ENCODE measurements at places on chromosomes 12 and 14.

DNA sequence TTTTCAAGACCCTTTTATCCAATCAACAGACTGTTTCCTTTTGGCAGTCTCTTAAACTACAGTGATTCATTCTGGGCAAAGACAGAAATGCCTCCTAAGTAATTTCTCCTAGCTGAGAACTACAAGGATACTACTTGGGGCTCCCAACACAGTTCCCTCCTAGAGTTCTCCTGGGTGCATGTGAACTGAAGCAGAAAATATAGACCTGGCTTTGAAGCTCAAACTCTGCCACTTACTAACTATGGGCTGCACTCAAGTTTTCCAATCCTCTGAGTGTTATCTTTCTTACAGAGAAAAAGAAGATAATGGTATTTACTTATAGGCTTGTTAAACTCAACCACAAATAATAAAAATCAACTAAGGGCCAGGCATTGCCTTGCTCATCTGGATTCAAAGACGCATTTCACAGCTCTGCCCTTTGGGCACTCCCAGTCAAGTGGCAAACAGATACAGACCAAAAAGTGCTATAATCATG, 97.6 kb downstream of the EFCAB11 start:
- no peaks in the 10 kb centered on the region for H3K36me3 ChIP-seq
- no peaks in the 10 kb centered on the region for H3K4me1 ChIP-seq
- no peak overlapping the region for H3K27ac ChIP-seq
- H3K4me3 ChIP-seq, result no peak overlapping the region
- DNase-seq, result no peak

DNA sequence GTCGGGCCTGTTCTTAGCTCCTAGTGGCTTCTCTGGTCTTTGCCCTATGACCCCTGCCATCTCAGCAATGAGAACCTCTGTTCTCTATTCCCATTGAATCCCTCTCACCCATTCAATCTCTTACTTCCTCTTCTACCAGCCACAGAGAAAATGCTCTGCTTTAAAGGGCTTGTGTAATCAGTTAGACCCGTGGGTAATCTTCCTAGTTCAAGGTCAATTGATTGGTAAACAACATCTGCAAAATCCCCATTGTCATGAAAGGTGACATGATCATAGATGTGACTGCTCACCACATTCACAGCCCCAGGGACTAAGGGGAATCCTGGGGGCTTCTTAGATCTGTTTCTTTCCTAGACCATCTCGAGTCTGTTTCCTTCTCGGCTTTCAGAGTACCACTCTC, 7.2 kb upstream of the CCDC197 start:
- no peaks in the 10 kb centered on the region for H3K27me3 ChIP-seq
- DNase-seq, result no peak
- no peak overlapping the region for H3K4me3 ChIP-seq
- H3K27ac ChIP-seq, result no peak overlapping the region
- H3K4me1 ChIP-seq, result peaks cover 9% of the 10 kb centered on the region

DNA sequence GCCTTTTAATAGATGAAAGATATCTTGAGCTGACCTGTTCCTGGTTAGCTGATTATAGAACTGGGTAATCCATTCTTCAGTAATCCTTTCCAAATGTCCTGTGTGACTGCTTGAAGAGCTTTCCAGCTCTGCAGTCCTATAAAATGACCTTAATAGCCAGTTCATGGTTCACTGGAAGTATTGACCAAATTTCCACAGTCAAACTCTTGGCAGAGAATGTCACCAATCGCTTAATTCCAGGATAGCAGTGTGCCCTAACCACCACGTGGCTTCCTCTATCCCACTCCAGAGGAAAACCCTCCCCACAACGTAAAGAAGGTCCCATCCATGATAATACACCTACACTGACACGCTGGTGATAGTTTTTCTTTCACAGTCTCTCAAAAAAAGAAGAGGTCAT, 17.4 kb downstream of the PRKAB1 start:
- H3K4me3 ChIP-seq, result no peak overlapping the region
- H3K27ac ChIP-seq, result no peak overlapping the region
- DNase-seq, result no peak
- H3K36me3 ChIP-seq, result peaks cover 6% of the 10 kb centered on the region
- H3K27me3 ChIP-seq, result no peaks in the 10 kb centered on the region

DNA sequence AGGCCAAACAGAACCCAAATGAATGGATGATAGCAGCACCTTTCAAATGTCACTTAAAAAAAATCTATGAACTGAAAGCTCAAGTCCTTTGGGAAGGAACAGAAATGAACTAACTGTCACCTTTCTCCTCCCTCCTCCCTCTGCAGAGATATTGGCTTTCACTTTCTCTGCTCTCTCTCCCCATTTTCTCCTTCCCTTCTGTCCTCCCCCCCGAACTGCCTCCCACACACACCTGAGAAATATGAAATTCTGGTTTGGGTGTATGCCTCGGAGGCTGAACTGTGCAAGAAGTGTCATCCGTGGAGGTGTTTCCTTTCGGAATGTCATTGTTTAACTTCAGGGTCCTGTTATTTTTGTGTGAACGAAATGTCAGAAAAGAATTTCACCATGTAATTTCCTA, 87.8 kb downstream of the NEDD1 start:
- no peaks in the 10 kb centered on the region for H3K36me3 ChIP-seq
- no peak overlapping the region for H3K27ac ChIP-seq
- 0 out of 2 replicates have a peak, but pooled peaks cover 2% of the 10 kb centered on the region for H3K4me1 ChIP-seq
- no peak for DNase-seq

DNA sequence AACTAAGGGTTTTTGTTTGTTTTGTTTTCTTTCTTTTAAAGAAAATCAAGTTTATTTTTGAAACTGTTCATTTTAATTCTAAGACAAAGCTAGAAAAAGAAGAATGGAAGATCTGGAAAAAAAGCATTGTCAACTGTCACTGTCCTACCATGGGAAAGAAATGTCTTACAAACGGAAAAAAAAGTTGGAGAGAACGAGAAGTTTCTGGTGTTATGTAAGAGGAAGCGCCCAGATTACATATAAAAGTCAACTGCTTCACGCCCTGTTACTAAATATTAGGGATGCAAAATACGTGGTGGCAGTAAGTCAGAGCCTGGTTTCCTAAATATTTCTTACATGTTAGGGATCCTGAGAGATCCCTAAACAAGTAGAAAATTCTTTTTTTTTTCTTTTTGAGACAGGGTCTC, 14.3 kb upstream of the FBXL14 start:
- no peak overlapping the region for H3K4me3 ChIP-seq
- no peak for DNase-seq
- no peaks in the 10 kb centered on the region for H3K4me1 ChIP-seq
- H3K27ac ChIP-seq, result no peak overlapping the region
- H3K36me3 ChIP-seq, result no peaks in the 10 kb centered on the region
- H3K27me3 ChIP-seq, result peaks cover 12% of the 10 kb centered on the region

DNA sequence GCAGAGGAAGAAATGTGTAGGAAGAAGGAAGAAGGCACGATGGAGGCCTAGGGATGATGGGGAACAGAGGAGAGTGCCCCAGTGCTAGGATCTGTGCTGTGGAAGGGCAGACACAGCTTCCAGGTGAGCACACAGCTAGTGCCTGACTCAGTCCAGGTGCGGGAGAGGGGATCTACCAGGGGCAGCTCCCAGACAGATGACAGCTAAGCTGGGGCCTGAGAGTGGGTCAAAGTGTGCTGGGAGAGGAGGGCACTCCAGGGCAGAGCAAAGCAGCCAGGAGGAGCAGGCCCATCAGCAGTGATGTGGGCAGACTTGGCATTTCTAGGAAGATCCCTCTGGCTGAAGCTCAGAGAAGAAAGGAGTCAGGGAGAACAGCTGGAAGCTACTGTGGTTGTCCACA, 36.7 kb downstream of the LRTM2 start:
- H3K4me1 ChIP-seq, result no peaks in the 10 kb centered on the region
- no peak overlapping the region for H3K4me3 ChIP-seq
- H3K36me3 ChIP-seq, result no peaks in the 10 kb centered on the region
- no peak for DNase-seq
- H3K27me3 ChIP-seq, result no peaks in the 10 kb centered on the region
- no peak overlapping the region for H3K27ac ChIP-seq

- no peak overlapping the region for H3K4me3 ChIP-seq
- DNase-seq, result no peak
- H3K36me3 ChIP-seq, result no peaks in the 10 kb centered on the region
- H3K27ac ChIP-seq, result no peak overlapping the region
- no peaks in the 10 kb centered on the region for H3K27me3 ChIP-seq
These were observed 20.6 kb downstream of the FAM186A start for GRCh38 chr12:50375802-50376201.

DNA sequence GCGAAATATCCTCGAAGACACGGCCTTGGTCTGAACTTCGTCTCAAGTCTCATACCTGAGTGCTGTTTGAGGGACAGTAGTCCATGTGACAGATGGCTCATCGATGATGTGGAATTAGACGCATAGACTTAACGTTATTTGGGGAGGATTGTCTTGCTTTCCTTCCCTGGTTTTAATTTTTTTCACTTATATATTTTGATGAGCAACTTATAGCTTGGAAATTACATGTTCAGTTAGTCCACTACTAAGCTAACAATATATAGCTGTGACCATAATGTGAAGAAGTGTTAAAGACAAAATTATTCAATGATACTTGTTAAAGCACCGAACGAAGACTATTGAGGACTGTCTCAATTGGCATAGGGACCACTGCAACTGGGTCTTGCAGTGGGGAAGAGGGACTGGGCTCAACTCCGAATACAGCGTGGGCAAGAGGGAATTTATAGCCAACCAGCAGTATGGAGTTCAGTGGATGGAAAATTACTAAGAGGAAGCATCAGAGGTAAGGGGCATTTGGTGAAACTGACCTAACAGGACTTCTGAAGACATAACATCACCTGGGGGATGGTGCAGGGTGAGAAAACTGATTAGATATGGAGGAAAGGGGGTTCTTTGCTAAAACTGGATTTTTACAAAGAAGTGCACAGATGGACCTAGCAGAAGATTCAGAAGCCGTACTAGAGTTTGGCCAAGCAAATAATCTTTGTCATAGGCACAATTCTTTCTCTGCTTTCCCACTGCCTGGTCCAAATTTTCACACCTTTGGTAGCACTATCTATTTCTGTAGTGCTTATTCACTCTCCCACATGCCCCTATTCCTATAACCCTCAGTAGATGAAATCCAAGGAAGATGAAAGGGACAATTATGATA, 910 bp upstream of the TM7SF3 start:
- H3K4me1 ChIP-seq, result peaks cover 7% of the 10 kb centered on the region
- H3K36me3 ChIP-seq, result no peaks in the 10 kb centered on the region
- peak overlapping the region; percentile 81 for H3K4me3 ChIP-seq
- H3K27me3 ChIP-seq, result no peaks in the 10 kb centered on the region
- no peak for DNase-seq

GRCh38 chr14:78985668-78986381, 815.7 kb downstream of the NRXN3 start:
- peak; percentile 70 for DNase-seq
- no peak overlapping the region for H3K27ac ChIP-seq
- peaks cover 10% of the 10 kb centered on the region for H3K4me1 ChIP-seq
- H3K27me3 ChIP-seq, result peaks cover 10% of the 10 kb centered on the region
- H3K36me3 ChIP-seq, result no peaks in the 10 kb centered on the region
- H3K4me3 ChIP-seq, result no peak overlapping the region

DNA sequence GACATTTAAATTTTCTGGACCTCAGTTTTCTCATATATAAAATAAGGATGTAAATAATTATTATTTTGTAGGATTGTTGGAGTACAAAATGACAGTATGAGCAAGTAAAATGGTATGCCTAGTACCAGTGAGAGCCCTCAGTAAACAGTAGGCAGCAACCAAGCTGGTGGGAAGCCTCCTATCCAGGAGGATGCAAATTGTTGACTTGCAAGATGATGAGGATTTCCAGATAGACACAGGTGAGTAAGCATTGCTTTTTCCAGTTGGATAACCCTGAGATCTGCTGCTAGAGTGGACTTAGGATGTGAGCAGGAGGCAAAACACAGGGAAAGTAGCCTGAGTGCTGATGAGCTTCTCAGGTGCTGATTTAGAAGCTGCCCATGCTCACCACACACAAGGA, 28.2 kb upstream of the AMIGO2 start:
- H3K4me3 ChIP-seq, result no peak overlapping the region
- no peak overlapping the region for H3K27ac ChIP-seq
- no peaks in the 10 kb centered on the region for H3K4me1 ChIP-seq
- no peak for DNase-seq
- no peaks in the 10 kb centered on the region for H3K36me3 ChIP-seq

- DNase-seq, result no peak
- no peak overlapping the region for H3K27ac ChIP-seq
- H3K4me3 ChIP-seq, result no peak overlapping the region
- H3K4me1 ChIP-seq, result no peaks in the 10 kb centered on the region
- no peaks in the 10 kb centered on the region for H3K27me3 ChIP-seq
- no peaks in the 10 kb centered on the region for H3K36me3 ChIP-seq
These were observed 7.8 kb upstream of the MTERF2 start for GRCh38 chr12:106994579-106995220.

DNA sequence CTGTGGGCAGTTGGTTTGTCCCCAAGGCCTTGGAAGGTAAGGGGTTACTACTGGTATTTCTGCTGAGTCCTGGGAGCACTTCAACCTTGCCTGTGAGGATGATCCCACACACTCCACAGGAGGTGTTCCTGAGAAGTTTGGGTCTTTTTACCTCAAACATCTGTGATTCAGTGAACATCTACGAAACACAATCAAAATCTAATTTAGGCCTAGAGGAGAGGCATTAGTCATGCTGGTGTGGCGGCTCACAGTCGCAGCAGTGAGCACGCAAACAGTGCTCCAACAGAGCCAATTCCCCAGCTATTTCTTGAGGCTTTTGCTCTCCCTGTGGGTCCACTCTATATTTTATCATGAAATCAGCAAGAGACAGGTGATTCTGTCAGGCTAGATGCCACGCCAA, 107.6 kb downstream of the APAF1 start:
- no peak for DNase-seq
- no peak overlapping the region for H3K27ac ChIP-seq
- no peaks in the 10 kb centered on the region for H3K4me1 ChIP-seq
- H3K27me3 ChIP-seq, result no peaks in the 10 kb centered on the region
- H3K4me3 ChIP-seq, result no peak overlapping the region

- no peaks in the 10 kb centered on the region for H3K4me1 ChIP-seq
- no peaks in the 10 kb centered on the region for H3K36me3 ChIP-seq
These were observed at the start of gene KERA for GRCh38 chr12:91057368-91058165. Gene KERA (minus strand): TSS chr12:91058024. CDS start chr12:91056281, 1,743 bp downstream.

GRCh38 chr12:3655328-3655900, 97.5 kb downstream of the CRACR2A start:
- H3K27me3 ChIP-seq, result no peaks in the 10 kb centered on the region
- no peak overlapping the region for H3K4me3 ChIP-seq
- H3K36me3 ChIP-seq, result no peaks in the 10 kb centered on the region
- no peak overlapping the region for H3K27ac ChIP-seq
- H3K4me1 ChIP-seq, result no peaks in the 10 kb centered on the region

DNA sequence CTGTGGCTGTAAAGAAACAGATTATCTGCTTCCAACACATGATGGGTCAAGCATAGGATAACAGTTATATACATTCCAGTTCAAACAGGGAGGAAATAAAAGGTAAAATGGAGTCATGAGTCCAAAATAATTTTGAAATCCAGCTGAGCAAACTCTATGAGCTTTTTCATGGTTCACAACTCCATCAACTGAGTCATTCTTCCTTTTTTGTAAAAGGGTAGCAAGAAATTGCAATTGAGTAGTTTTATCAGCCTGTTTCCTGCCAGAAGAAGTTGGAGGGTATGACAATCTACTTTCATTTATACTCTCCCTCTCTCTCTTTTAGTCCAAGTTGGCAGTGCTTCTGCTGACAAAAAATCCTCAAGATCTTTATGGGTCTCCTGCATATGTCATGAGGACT, 95.6 kb downstream of the CPNE8 start:
- no peaks in the 10 kb centered on the region for H3K36me3 ChIP-seq
- H3K27ac ChIP-seq, result no peak overlapping the region
- H3K27me3 ChIP-seq, result no peaks in the 10 kb centered on the region

GRCh38 chr12:103768467-103769123, 72.4 kb downstream of the NT5DC3 start:
- no peaks in the 10 kb centered on the region for H3K4me1 ChIP-seq
- DNase-seq, result no peak
- H3K36me3 ChIP-seq, result no peaks in the 10 kb centered on the region
